ENCODE measurements at places on chromosomes 6 and 20.

DNA sequence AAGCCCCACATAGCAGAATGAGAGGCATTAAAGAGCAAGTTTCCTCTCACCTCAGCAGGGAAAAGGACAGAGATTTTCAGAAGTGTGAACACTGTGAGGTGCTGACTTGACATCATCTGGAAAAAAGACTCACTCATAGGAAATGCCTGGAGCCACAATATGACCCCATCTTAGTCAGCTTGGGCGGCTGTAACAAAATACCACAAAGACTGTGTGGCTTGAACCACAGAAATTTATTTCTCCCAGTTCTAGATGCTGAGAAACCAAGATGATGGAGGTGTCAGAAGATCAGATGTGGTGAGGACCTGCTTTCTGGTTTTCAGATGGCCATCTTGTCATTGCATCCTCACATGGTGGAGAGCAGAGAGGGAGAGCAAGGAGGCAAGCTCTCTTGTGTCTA lies 253.1 kb downstream of the ADGB start:
- DNase-seq, result no peak

- no peak for DNase-seq
Observed at GRCh38 chr6:24982231-24982630, 46.5 kb upstream of the RIPOR2 start.

- DNase-seq, result no peak
Observed at GRCh38 chr20:60518022-60518421, 559.8 kb downstream of the CDH26 start.

DNA sequence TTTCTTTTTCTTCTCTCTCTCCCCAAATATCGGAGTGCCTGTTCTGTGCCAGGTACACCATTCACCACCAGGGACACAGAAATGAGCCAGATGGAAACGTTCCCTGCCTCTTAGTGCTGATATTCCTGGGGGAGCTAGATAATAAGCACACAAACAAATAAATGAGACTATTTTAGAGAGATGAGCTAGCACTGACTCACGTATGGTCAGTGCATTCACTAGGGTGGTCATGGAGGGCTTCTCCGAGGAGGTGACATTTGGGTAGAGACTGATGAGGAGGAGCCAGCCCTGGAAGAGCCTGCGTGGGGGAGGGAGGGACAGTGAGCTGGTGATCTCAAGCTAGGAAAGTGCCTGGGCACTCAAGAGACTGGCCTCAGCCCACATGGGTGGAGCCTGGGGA lies 252.3 kb upstream of the KCNG1 start:
- DNase-seq, result no peak

DNA sequence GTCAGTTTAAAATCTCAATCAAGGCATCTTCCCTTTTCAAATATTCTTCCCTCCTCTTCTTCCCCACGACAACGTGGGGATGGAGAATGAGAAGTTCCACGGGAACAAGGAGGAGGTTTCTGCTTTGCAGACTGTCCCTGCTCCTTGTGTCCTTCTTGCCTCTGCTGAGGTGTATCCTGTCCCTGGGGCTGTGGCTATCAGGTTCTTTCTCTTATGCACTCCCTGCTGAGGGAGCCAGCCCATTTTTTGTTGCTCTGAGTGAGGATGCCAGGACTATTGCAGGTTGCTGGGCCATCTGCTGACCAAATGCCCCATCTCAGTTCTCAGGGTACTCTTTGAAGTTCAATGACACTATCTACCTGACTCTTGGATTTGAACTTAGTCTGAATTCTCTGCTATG lies 533.6 kb downstream of the RNF144B start:
- no peak for DNase-seq

DNA sequence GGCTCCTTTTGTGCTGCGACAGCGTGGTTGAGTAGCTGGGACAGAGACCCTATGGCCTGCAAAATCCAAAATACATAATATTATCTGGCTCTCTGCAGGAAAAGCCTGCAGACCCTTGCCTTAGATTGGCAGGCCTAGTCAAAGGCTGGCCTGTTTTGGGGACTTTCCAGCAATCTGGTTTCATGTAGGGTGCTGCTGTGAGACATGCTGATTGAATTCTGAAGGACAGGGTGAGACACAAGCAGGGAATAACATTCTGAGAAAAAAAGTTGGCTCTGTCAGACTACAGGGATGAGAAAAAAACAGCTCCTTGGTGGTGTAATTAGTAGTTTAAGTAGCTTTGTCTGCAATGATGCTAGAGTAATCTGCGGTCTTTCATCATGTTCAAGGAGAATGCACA lies 402.7 kb upstream of the AGPAT4 start:
- DNase-seq, result no peak

GRCh38 chr20:60266177-60266823 lies 308.1 kb downstream of the CDH26 start:
- DNase-seq, result no peak

GRCh38 chr6:169700296-169700695 lies 1.5 kb downstream of the WDR27 start:
- DNase-seq, result no peak

- DNase-seq, result peak; percentile 46
Observed at GRCh38 chr20:4041748-4042411, 26.5 kb upstream of the RNF24 start.

GRCh38 chr20:17878912-17879602 lies 89.5 kb downstream of the SNX5 start:
- no peak for DNase-seq

GRCh38 chr20:40323361-40323794 lies 365.7 kb downstream of the MAFB start:
- no peak for DNase-seq

DNA sequence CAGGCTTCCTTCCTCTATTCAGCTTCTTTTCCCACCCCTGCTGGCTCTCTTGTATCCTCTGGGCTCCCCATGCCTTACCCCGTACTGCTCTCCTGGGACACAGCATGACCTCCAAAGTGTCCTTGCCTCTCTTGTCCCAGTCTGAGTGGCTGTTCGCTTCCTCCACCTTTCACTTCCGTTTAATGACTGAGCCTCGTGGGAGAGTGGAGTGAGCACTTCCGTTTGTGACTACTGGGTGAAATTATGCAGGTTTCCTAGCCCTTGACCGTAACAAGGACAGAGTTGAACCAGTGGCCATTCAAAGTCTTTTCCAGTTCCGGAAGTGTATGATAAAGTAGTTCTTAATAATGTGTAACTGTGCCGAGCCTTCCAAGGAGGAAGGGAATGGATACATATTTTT lies 109.2 kb downstream of the ARID1B start:
- DNase-seq, result no peak

- no peak for DNase-seq
Observed at GRCh38 chr6:69926745-69927144, 60.4 kb downstream of the COL19A1 start.

DNA sequence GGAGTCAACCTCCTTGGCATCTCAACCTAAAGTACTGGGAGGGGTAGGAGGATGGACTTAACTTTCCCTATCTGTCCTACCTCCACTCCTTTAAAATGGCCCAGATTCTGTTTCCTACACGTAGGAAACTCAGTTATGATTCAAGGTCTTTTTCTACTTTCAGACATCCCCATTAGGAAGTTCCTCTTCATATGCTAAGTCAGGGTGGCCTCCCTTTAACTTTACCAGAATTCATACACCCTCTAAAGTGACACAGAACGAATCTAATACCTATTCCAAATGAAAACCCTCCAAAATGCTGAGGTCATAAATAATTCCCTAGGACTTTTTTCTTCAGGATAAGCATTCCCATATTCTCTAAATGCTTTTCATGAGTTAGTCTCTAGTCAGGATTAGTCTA lies 15.6 kb downstream of the ARG1 start:
- DNase-seq, result no peak

- no peak for DNase-seq
Observed at GRCh38 chr6:129490521-129491255, 219.3 kb downstream of the ARHGAP18 start.

GRCh38 chr20:57107208-57107607 lies 159.2 kb downstream of the BMP7 start:
- no peak for DNase-seq

- DNase-seq, result peak; percentile 71
Observed at GRCh38 chr20:46230801-46231282, 77.5 kb downstream of the CDH22 start.

GRCh38 chr6:145530454-145530853 lies 204.9 kb downstream of the EPM2A start:
- DNase-seq, result no peak

DNA sequence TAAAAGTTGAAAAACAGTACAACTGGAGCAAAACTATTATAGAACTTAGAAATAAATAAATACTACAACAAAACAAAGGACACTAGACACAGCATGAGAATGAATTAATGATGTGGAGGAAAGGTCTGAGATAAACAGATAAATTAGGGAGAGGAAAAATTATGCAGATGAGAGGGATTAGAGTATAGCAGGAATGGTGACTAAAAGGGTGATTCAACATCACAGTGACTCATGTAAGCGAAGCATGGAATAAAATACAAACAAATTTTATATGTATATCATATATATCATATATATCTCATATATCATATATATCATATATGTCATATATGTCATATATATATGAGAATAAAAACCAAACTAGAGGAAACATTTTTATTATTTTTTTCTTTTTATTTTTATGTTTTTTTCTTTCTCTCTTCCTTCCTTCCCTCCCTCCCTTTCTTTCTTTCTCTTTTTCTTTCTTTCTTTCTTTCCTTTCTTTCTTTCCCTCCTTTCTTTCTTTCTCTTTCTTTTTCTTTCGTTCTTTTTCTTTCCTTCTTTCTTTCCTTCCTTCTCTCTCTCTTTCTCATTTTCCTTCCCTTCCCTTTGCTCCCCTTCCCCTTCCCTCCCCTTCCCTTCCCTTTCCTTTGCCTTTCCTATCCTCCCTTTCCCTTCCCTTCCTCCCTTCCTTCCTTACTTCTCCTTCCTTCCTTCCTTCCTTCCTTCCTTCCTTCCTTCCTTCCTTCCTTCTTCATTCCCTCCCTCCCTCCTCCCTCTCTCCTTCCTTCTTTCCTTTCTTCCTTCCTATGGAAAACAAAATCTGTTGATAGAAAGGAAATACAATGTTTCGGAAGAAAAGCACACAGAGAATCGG lies 1014.6 kb downstream of the GRIK2 start:
- no peak for DNase-seq

DNA sequence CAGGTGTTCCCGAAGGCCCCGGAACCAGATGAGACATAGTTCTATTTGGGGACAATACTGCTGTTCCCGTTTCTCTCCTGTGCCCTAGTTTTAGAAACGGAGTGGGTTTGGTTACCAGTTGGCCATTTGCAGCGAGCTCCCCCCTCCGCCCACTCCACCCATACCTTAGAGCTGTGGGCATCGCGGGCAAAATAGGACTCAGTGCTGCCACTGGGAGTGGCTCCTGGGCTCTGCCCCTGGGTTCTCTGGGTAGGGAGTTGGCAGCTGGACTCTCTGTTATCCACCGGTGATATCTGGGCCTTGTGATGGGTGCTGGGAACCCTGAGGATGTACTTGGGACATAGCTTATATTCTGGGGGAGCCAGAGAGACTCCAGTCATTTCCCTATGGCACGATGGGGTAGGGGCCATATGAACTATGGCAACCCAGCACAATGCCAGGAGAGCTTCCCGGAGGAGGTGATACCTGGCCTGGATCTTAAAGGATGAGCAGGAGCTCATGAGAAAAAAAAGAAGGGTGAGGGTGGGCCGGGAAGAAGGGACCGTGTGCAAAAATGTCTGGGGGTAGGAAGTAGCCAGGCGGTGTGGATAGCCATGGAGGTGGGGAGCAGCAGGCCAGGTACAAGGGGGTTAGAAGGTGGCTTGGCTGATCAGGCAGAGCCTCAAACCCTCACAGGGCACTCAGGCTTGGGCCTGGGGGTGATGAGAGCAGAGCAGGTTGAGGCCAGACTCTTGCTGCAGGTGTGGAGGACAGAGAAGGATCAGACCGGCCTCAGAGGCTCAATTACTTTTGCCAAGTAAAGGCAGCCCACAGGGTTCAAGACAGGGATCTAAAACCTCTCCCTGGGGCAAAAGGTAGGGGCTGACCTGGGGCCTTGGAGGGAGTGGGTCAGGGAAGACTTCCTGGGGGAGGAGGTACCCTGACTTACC lies 9.6 kb downstream of the SRC start:
- no peak for DNase-seq

- no peak for DNase-seq
Observed at GRCh38 chr6:110364364-110365105, 6.4 kb upstream of the METTL24 start.

- DNase-seq, result no peak
Observed at GRCh38 chr20:25705830-25706351, 9.2 kb upstream of the ZNF337 start.

DNA sequence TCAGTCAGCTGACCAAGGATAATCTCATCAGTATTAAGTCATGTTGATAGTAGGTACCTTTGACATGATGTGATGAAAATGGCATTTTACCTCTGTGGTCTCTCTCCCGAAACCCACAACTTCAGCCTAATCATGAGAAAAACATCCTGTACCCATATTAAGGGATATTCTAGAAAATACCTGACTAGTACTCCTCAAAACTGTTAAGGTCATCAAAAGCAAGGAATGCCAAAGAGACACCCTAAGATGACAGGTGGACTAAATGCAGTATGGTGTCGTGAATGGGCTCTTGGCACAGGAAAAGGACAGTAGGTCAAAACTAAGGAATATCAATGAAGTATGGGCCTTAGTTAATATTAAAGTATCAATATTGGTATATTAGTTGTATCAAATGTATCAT lies 221.4 kb downstream of the PLCB1 start:
- DNase-seq, result no peak

- no peak for DNase-seq
Observed at GRCh38 chr6:40302856-40303454, 284.2 kb downstream of the LRFN2 start.

DNA sequence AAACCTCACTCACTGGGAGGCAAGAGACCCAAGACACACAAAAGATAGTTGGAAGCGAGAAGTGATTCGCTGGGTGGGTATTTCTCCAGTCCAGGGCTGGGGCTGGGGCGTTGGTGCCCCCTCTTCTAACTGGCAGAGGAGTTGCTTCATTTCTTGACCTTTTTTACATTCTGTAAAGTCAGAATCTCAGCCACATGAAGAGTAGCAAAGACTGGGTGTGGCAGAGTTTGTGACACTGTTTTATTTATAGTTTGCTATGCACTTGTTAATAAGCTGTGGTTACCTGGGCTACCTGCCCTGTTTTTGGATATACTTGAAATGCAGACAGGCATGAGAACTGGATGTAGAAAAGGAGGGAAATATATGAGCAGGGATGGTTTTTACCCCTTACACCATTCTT lies 42.3 kb downstream of the IL20RA start:
- DNase-seq, result no peak

DNA sequence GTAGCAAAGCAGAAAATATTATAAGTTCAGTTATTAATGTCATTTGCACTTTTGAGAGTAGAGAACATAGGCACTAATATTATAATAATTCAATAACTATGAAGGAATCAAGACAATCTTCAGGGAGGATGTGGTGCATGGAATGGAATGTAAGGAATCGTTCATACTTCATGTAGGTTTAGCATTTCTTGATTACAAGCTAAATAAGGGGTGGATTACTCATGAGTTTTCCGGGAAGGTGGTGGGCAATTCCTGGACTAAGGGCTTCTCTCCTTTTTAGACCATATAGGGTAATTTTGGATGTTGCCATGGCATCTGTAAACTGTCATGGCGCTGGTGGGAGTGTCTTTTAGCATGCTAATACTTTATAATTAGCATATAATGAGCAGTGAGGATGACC lies 9.1 kb upstream of the BTNL2 start:
- DNase-seq, result no peak

GRCh38 chr6:166046226-166046625 lies 121.4 kb downstream of the TBXT start:
- DNase-seq, result no peak

All from left ventricle myocardium superior (tissue), 1 donor.